Epithelial cell of prostate (primary cell): ENCODE measurements at places on chromosomes 2 and 18.

DNA sequence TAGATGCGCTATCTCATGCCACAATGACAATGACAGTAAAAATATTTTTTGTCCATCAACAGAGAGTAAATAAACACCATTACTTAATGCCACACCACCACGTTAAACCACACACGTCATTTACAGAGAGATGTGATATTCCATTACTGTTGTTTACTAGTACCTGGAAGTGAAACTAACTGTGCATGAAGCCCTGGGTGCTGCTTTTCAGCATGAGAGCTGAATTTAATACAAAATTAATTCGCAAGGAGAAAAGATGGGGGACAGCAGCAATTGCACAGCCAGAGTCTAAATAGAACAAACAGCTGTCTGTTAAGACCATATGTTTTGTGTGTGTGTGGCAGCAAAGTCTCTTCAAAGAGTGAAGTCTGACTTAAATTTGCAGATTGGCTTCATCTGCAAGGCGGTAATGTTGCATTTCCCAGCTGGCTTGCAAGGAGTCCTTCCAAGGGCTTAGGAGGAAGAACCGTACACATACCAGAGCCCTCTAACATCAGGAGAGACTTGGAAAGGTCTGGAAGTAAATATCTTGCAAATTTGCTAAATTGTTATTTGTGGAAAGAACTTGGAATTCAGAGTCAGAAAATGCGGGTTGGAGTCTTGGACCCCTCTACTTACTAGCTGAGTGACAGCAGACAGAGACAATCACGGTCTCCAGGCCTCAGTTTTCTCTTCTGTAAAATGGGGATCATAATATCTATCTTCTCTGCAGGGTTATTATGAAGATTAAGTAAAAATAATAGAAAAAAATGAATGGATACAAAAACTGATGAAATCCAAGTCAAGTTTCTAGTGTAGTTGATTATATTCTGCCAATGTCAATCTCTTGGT lies 127.6 kb downstream of the ALPK2 start:
- DNase-seq: no peak

GRCh38 chr2:147165697-147166382 lies 679.0 kb upstream of the ACVR2A start:
- no peak for DNase-seq

GRCh38 chr2:159926695-159927094 lies 128.7 kb upstream of the CD302 start:
- no peak for DNase-seq

DNA sequence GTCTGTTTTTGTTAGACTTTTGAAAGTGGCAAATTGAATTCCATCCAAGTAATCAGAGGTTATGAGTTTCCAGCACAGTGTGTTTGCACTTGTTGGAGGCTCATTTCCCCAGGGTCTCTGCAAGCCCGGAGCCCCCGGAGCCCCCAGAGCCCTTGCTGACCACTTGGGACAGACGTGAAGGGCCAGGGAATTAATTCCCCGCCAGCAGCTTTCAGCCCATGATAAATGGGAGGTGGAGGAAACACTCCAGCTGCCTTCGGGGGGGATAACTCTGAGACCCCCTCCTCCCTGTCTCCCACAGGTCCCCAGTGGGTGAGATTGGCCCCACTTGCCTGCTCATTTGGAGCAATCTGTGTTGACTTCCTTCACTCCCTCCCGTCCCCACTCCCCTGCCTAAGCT lies 79.2 kb downstream of the KLHL29 start:
- no peak for DNase-seq

- DNase-seq: no peak
Observed at GRCh38 chr18:37716106-37716735, 150.6 kb upstream of the CELF4 start.

DNA sequence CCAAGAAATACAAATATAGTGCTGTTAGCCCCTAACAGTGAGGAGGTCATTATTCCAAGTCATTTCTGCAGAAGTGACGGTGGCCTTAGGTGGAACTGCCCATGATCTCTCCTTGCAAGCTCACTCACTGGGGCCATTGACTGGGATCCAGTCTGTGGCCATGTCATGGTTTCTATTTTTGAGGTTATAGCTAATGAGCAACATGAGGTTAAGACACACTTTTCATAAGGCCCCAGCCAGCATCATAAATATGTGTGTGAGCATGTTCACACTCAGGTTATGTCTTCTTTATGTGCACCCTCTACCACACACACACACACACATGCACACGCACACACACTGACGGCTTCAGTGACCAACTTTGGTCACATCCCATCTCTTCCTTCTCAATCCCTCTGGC lies 484 bp downstream of the AFF3 start:
- DNase-seq: no peak

GRCh38 chr2:240567872-240568677 lies at the start of gene RNPEPL1:
Gene RNPEPL1 (plus strand): TSS chr2:240568484. CDS start chr2:240568587, 103 bp downstream.
- no peak for DNase-seq

GRCh38 chr2:40489678-40489960 lies 37.7 kb upstream of the SLC8A1 start:
- DNase-seq: no peak

DNA sequence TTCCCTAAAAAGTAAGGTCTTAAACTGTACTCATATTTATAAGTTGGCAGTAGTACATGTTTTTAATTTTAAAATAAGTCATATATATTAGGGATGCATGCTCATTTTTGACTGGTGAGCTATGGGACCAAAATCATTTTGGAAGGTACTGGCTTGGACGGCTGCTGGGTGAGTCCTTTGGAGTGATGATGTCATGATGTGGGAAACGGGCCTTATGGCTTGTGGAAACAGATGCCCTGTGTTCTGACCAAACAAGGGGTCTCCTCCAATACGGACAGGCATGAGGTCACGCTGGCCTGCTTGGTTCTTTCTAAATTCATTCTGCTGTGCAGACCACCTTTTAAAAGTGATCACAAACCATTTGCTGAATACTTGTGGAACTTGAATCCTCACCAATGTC lies 109.2 kb upstream of the MGAT5 start:
- no peak for DNase-seq

GRCh38 chr18:57890266-57890665 lies 87.2 kb upstream of the ATP8B1 start:
- no peak for DNase-seq
